HS-5 (cell line): ENCODE measurements at places on chromosomes 16 and 17.

DNA sequence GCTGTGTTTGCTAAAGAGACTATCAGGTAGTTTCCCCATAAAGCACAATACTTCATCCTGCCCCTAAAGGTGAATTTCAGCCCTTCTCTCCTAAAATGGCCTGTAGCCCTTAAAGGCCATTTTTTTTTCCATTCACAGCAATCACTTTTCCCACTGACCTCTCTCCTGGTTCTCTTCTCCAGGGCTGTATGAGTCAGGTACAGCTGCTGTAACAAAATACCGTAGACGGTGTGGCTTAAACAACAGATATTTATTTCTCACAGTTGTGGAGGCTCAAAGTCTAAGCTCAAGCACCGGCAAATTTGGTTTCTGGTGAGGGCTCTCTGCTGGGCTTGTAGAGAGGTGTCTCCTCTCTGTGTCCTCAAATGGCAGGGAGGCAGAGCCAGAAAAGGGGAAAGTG lies 44.7 kb downstream of the ZNF18 start:
- no peak for DNase-seq

- DNase-seq = no peak
Measured at GRCh38 chr17:66850692-66851091, 15.8 kb downstream of the CACNG5 start.

- DNase-seq = no peak
Measured at GRCh38 chr16:54504372-54504771, 217.8 kb upstream of the IRX3 start.

- no peak for DNase-seq
Measured at GRCh38 chr16:8647721-8648318, 26.3 kb downstream of the METTL22 start.

GRCh38 chr17:16997514-16998429 lies 25.9 kb upstream of the TNFRSF13B start:
- DNase-seq = no peak

DNA sequence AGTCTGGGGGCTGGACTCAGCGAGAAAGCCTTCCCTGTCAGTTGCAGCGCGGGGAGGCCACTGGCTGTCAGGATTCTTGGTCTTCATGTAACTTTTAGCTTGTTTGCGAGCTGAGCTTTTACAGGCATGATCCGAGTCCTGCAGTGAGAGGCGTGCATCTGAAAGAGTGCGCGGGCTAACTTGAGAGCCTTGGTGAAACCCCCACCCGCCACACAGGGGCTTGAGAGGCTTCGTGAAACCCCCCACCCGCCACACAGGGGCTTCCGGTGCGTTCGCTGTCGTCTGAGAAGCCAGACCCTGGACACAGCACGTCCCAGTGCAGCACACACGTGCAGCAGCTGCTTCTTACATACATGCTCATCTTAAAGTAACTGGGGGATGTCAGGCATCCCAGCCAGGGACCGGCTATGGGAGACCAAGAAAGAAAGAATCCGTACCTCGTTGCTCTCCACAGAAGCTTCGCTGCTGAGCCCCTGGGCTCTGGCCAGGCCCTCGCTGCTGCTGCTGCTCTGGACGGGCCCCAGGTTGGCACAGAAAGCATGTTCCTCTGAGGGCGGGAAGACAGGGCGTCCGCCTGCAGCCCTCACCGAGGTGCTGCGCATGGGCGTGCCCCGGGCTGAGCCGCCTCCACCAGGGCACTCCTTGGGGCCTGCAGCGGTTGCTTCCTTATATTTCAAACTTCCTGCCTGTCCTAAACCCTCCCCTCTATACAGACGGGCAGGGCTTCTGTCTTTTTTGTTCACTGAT lies 7.8 kb downstream of the NUDT16L1 start:
- no peak for DNase-seq

GRCh38 chr17:40921026-40921425 lies 16.4 kb downstream of the KRT23 start:
- DNase-seq = no peak

DNA sequence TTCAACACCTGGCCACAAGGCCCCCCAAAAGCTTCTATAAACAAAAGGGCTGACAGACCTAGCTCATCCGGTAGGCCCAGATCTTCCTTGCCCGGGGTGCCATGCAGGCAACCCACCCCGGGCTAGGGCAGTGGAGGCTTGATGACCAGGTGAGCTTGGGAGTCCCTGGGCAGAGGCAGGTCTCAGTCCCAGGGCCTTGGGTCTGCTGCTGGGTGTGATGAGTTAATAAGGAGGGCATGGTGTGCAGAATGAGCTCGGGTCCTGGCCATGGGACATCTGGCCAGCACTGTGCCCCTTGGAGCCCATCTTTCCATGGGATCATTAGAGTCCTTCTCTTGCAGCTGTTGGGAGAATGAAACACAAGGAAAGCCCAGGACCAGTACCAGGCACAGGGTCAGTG lies 20.2 kb upstream of the MPRIP start:
- DNase-seq = no peak

DNA sequence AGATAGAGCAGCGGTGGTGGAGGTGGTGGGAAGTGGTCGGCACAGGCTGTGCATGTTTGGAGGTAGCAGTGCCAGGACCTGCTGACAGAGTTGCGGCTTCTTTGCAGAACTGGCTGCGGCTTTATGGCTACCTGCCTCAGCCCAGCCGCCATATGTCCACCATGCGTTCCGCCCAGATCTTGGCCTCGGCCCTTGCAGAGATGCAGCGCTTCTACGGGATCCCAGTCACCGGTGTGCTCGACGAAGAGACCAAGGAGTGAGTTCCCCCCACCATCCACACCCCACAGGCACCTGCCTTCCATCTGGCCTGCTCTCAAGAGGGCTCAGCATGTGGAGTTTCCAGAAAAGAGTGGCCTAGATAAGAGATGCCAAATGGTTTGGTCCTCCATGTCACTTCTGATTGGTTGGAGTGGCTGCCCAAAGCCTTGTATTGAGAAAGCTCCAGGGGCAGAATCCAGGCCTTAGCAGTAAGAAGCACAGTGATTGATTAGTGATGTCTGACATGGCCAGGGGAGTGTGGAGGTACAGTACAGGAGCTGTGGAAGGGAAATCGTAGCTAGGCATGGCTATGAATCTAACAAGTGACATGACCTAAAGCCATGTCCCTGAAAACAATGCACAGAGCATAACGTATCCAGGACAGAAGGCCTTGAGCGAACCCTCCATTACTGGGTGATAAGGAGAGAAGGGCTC lies 12.0 kb downstream of the MMP15 start:
- no peak for DNase-seq

DNA sequence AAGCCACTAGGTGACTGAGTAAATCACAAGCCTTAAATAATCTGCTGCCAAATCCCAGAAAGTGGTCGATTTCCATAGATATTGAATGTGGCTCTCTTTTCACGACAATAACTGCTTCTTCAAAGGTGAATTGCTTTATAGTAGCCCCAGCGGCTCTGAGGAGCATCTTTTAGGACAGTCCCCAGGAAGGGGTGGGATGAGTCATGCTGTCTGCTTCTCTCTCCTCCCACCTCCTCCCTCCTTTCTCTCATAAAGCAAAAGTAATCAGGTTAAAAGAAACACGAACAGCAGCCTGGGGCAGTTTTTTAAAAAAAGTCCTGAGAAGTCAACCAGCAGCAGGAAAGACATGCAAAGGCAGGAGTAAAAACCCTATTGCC lies 1.8 kb downstream of the KIAA0513 start:
- no peak for DNase-seq

GRCh38 chr17:82108038-82108437 lies 10.0 kb upstream of the FASN start:
- no peak for DNase-seq

GRCh38 chr16:30357085-30357714 lies 2.1 kb upstream of the CD2BP2 start:
- no peak for DNase-seq

DNA sequence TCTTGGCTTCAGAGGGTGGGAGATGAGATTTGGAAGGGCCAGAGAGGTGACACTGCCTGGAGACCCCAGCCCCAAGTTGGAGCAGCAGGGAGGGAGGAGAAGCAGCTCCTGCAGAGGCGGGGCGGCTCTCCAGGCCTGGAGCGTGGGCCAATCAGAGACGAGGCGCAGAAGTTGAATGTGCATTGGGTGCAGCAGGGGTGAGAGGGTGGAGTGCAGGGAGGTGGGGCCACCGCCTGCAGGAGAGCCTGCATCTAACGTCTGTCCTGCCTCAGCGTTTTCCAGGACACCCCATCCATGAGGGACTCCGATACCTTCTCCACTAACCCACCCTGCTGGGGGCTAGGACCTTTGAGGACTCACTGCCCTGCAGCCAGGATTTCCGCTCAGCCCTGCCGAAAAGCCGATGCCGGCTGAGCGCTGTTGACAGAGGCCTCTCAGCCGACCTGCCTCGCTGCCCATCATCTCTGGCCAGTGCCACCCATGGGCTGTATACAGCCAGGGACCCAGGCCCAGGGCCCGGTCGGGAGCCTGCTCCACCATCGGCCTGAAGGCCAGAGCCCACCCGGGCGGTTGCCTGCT lies 146.2 kb downstream of the ENGASE start:
- DNase-seq = no peak

DNA sequence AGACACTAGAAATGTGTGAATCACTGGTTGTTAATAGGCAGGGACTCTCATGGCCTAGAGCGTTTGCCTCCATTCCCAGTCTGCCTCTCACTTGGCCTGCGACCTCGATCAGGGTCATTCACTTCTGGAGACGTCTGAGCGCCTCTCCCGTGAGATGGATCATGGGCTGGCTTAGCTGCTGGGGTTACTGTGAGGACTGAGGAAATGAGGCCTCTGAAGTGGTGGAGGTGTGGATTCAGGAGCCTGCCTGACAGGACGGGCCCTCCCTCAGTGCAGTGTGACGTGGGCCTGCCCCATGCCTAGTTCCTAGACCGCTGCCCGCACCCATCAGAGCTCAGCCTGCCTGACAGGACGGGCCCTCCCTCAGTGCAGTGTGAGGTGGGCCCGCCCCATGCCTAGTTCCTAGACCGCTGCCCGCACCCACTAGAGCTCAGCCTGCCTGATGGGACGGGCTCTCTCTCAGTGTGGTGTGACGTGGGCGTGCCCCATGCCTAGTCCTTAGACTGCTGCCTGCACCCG lies 61.9 kb downstream of the BANP start:
- no peak for DNase-seq

DNA sequence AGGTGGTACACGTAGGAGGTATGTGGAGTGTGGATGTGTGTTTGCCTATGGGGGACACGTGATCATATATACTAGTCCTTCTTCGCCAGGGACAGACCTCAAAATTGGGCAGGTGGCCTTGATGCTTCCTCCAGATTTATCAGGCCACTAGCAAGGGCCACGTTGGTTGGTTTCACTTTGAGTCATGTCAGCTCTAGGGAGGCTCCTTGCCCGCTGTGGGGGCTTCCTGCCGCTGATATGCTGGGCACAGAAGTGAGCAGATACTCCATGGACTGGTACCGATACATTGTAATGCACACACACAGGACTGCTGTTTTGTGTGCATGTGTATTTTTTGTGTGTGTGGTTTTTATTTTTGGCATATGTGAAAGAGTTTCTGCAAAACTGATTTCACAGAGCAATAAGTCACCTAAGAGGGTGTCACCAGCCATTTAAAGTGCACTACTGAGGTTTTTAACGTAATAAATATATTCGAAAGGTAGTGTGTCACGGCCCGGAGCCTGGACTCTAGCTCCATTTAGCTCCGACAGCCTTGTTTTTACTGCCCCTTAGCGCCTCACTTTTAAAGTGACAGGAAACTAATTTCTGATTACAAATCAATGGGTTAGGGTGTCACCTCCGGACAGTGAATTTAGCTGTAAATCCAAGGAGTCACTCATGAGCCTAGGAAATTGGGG lies 605.5 kb upstream of the SALL1 start:
- no peak for DNase-seq

DNA sequence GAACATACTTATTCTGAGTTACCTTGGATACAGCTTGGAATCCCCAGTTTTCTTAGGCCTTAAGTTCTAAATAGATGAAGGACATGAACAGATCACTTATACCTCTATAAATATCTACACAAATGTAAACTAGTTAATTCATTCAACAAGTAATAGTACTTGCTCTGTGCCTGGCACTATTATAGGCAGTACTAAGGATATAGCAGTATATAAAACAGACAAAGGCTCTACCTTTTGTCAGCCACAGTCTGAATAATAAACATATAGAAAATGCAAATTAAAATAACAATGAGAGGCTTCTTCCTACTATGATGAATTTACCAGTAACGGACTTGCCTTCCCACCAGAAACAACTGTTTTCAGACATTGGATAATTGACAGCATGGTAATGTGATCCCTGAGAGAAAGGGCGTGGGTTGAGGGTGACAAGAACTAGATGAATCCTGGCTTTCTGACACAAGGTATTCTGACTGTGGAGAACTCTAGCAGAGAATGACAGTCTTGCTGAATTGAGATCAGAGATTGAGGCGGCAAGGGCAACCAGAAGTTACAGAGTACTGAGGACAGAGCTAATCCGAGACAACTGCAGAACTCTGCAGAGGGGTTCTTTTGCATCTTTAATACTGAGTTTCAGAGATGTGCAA lies 170.5 kb downstream of the TANC2 start:
- DNase-seq = no peak

GRCh38 chr16:7343243-7343642 lies 10.6 kb downstream of the RBFOX1 start:
- no peak for DNase-seq

DNA sequence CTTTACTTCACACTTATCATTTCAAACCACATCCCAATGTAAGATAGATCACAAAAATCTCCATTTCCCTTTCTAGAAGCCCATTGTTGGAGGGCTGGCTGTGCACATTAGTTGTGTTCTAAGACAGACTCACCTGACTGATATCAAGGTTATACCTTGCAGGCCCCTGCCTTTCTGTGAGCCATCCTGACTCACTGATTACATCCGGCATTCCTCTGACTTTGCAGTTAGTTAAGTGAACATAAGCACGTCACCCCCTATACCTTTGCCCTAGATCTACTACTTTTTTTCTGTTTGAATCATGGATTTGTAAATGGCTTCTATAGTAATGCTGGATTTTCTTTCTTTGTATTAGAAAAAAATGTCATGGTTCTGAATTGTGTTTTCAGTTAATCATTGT lies 78.3 kb downstream of the TANGO6 start:
- DNase-seq = peak; percentile 15

DNA sequence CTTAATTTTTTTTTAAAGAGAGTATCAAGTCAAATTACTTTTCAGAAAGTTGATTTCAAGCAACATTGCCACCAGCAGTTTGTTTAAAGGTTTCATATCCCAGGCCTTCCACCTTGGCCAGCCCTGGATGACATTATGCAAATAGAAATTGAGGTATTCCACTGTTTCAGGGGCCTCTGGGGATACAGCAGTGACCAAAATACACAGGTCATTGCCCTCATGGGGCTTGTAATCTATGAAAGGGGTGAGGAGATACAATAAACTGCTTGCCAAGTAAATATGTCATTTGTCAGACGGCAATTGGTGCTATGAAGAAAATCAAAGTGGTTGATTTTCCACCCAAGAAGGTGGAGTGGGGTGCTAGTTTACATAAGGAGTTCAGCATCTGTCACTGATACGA lies 37.8 kb upstream of the TMC5 start:
- DNase-seq = no peak

DNA sequence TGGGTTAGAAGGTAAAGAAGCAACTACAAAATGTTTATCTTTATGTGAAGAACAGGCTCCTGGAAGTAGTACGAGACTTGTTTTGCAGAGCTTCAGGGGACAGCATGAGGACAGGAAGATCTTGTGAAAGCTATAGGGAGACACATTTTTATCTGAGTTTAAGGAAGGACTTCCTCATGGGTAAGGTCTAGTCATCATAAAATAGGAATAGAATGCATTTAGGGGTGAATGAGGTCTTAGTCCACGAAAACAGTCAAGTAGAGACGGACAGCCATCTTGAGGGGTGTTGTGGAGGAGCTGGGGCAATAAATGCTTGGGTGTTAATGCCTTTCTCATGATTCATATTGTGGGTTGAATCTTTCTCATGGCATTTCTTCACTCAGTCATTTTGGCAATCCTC lies 24.3 kb downstream of the KCNJ16 start:
- DNase-seq = peak; percentile 6
